Mucosa of descending colon (tissue), 3 donors: ENCODE measurements at places on chromosomes 4 and X. TPM values are rescaled to one million over a fixed set of nuclear protein-coding genes. Genes with fewer than 3 reads are reported as not detected.

The TRAM1L1 gene
- 0.38 TPM for total RNA-seq

DNA sequence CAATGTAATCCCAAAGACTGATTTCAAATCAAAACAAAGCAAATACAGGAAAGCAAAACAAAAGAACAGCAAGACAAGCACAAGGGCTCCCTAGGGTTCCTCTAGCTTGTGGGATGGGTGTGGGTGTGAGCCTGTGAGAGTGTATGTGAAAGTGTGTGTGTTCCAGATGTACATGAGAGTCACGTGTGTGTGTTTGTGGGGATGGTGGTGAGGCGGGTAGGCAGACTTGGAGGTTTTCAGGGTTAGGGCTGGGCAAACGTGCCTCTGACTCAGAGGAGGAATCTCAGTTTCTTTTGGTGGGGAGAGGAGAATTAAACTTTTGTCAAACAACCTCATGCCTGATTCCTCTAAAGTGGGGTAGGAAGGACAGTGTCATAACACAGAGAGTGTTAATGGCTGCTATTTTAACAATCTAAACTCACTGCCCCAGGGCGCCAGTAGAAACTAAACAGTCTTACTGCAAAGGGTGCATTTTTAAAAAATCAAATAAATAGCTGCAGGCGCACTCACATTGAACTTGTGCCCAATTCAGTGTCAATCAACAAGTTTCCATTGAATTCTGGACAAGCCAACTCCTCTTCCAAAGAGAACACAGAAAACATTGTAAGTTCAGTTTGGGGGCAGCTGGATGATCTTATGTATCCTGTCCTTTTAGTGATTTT lies 51.8 kb downstream of the CHRDL1 start:
- DNase-seq: no peak

DNA sequence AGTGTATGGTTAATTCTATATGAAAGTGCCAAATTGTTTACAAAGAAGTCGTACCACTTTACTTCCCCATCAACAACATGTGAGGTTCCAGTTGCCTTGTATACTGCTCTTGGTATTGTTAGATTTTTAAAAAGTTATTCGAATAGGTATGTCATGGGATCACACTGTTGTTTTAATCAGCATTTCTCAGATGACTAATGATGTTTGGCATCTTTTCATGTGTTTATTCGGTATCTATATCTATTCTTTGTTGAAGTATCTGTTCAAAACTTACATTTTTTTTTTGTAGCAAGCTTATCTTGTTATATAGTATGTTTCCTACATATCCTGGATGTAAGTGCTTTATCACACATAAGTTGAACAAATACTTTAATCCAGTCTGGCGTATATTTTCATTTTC lies 99.4 kb upstream of the MAB21L2 start:
- DNase-seq: no peak

The DTHD1 gene
- total RNA-seq: 0.22 TPM

The TMPRSS11A gene
- not detected for total RNA-seq

The PPP1R2C gene
- total RNA-seq: not detected

DNA sequence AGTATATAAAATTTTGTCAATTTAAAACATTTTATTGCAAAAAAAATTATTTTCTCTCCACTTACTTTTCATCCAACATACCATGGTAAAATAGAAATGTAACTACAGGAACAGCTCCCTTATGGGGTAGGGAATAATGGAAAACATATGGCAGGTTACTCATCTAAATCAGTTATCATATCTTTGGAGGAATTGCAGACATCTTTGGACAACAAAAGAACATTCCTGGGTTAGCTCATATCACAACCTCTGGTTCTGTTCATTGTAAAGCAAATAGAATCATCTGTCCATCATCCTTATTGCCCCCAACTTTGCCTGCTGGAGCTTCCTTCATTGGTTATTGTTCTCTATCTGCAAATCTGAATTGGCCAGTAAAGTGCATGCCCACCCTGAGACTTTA lies 387.5 kb upstream of the GRID2 start:
- DNase-seq: no peak

DNA sequence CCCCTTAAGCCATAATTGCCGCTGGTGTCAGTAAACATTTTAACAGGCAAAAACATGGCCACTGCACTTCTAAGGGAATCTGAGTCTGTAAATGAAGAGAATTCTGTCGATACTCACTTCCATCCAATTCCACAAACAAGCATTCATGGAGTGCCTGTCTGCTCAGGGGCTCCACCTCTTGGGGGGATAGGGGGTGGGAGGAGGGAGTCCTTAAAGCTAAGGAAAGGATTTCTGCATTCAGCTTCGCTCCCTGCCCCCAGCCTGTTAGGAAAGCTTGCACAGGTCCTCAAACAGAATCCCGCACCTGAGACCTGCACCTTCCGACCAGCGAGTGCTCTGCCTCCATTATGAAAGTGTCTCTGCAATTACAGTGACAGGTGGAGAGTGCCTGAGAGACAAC lies 130.2 kb upstream of the KIT start:
- no peak for DNase-seq

DNA sequence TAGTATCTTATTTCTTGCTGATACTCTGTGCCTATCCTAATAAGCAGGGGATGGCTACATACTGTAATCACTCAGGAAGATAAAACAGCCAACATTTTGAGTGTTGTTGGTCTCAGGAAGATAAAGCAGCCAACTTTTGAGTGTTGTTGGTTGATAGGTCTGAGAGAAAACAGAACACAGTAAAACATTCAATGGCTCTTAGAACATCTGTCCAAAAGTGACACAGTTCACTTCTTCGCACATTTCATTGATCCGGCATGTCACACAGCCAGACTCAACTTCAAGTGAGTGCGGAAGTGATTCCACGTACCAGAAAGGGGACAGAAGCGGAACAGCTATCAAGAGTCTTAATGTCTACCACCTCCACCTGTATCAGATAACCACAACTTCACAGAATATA lies 87.3 kb upstream of the DMD start:
- DNase-seq: no peak

DNA sequence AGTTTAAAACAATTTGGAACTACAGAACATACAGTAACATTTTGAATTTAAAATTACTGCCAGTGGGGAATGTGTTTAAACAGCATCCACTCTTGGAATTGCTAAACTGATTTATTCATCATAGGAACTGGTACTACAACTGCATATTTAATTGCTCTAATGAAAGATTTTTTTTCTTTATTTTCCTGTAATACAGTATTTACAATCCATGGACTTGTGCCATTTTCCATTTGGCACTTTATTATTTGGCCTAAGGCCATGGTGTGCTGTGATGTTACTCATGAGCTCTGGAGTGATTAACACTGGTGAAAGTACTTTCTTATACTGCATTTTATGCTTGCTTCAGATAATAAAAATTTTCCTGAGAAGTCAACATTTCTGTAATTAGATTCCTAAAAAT lies 69.7 kb upstream of the NUDT6 start:
- DNase-seq: no peak

The ANOS1 gene
- total RNA-seq: 0.48 TPM

- no peak for DNase-seq
Observed at GRCh38 chr4:168864821-168865541, 145.1 kb downstream of the CBR4 start.

- DNase-seq: peak; percentile 15
Observed at GRCh38 chr4:7323461-7323871, 111.3 kb downstream of the PSAPL1 start.

The GAGE12J gene
- total RNA-seq: not detected

DNA sequence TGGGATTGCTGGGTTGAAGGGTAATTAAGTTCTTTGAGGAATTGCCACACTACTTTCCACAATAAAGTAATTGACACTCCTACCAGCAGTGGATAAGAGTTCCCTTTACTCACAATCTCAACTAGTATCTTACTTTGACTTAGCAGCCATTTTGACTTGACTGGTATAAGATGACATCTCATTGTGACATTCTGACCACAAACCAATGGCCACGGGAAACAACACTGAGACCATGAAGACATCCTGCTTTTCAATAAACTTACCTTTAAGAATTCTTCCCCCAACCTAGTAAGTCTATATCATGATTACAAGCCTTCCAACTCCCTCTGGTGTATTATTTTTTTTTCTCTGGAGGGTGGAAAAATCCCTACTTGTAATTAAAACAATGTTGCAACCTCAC lies 66.9 kb upstream of the WDR1 start:
- no peak for DNase-seq

The FRMD7 gene
- total RNA-seq: not detected

GRCh38 chrX:48936429-48937053 lies 17.7 kb upstream of the PIM2 start:
- no peak for DNase-seq

The PSAPL1 gene
- total RNA-seq: not detected

DNA sequence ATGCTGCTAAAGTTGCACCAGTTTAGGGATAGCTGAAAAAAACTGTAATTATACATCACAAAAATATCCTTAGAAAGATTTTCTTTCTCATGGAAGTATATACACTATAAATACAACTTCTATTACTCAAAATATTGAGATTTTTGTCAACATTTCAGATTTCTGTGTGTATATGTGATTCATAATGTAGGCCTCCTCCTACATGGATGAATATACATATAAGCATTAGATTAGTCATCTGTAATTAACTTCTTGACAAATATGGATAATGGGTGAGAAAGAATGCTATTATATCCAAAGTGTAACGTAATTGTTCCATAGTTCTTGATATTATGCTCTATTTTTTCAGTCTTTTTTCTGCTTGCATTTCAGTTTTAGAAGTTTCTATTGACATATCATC lies 124.9 kb downstream of the CBLL2 start:
- no peak for DNase-seq

The BMP3 gene
- 20.9 TPM for total RNA-seq

GRCh38 chrX:56812515-56813105 lies 83.6 kb downstream of the NBDY start:
- no peak for DNase-seq

- DNase-seq: no peak
Observed at GRCh38 chr4:12844141-12844540, 640.0 kb downstream of the RAB28 start.

- no peak for DNase-seq
Observed at GRCh38 chr4:23972187-23972586, 82.3 kb upstream of the PPARGC1A start.

- DNase-seq: no peak
Observed at GRCh38 chrX:38220415-38221390, at the start of gene SRPX. SRPX (minus strand) TSS chrX:38220871; CDS start chrX:38220792, 79 bp downstream.

DNA sequence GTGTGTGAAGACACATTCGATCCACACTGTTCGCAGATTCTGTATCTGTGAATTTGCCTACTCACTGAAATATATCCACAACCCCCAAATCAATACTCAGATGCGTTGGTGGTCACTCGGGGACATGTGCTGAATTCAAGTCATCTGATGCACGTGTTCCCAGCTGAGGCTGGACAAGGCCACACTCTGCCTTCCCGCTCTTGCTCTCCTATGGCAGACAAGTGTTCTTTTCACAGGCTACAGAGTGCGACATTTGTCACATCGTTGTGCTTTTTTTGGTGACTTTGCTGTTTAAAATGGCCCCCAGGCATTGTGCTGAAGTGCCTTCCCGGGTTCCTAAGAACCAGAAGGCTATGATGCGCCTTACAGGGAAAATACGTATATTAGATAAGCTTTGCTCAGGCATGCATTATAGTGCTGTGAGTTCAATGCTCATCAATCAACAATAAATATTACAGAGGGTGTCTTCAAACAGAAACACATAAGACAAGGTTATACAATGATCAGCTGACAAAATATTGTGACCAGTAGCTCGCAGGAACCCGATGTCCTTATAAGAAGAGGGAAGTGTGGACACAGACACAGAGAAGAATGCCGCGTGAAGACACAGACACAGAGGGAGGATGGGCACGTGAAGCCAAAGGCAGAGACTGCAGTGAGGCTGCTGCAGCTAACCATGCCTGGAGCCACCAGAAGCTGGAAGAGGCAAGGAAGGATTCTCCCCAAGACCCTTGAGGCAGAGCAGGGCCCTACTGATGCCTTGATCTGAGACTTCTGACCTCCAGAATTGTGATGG lies 42.0 kb downstream of the IRF2 start:
- no peak for DNase-seq

DNA sequence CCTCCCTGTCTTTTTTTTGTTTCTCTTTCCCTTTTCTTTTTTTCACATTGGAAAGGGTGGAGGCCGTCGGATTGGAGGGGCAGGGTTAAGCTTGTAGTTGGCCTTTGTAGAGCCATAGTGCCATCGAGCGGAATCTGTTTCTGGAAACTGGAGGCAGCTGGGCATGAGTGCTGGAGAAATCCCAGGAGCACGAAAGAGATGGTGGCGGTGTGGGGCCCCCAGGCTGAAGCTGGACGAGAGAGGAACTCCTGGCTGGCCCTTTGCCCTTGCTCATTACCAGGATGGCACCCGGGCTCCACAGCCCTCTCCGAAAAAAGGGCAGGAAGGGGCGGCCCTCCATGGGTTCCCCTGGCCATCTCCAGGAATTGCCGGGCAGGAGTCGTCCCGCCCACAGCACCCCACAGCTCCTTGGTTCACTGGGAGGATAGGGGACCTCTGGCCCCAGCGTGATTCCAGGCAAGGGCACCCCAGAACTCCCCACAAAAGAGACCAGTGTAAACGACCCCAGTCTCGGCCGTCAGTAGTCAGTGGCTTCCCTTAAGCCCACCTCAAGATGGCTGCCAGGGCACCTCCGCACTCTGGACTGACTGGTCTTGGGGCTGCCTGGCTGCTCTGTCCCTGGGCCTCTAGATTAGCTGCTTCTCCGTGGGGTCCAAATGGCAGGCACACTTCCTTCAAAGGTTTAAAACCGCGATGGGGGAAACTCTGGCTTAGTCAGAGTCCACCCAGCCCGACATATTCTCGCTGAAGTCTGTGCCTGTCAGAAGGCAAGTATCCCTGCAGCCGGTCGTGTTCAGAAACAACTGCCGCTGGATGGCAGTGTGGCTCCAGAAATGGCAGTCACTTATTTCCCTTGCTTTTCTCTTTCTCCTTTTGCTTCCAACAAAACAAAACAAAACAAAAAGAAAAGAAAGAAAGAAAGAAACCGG lies 74.1 kb downstream of the NBDY start:
- peak; percentile 25 for DNase-seq

DNA sequence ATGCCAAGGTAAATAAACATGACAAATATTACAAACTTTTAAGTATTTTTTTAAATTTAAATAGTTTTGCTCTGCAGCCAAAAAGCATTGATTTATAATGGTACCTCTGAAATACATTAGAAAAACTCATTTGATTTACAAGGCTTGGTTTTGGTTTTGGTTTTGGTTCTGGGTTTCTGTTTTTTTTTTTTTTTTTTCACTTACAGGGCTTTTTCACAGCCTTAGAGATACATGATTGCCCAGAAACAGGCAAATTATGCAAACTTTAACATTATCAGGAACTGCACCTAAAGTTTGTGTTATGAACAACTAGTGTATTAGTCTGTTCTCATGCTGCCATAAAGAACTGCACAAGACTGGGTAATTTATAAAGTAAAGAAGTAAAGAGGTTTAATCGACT lies 196.4 kb upstream of the DDX53 start:
- DNase-seq: no peak

The AREG gene
- total RNA-seq: 16.9 TPM
